ENCODE measurements at places on chromosomes 16 and 17.

DNA sequence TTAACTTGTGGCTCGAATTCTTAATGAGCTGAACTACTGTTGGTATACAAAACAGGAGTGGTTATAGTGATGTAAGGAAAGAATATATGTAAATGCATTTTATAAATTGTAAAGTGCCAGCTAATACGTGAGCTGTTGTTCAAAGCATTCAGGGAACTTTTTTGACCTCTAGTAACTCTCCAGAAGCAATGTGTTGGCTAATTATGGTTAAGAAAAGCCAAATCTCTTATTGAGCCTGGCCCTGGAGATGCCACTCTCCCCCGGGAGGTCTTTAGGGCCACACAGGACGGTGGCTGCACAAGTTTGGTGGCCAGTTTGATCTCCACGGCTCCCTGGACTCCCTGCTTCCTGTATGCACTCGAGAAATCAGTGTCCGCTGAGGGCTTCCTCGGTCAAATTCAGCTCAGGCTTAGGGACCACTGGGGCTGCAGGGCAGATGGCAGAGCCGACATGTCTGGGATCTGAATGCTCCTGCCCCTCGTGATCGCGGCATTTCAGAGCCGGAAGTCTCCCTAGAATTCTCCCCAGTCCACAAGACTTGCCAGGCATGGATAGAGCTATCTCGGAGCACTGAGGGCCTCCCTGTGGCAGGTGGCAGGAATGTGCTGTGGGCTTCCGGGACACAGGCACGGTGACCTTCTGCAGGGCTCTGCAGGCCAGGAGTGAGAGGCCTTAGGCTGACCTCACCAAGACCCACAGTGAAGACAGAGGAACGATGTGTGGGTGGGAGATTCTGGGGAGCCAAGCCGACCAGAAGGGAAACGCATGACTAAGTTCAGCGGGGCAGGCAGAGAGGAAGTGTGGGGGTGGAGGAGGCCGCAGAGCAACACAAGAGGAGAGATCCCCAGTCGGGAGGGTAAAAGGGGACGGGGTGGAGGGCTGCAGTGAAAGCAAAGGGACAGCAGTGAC, 18.6 kb upstream of the PITPNM3 start:
- no peak for DNase-seq

- DNase-seq: no peak
These were observed 9.8 kb downstream of the NHERF1 start for GRCh38 chr17:74757931-74758847.

GRCh38 chr17:39380144-39380543, 21.3 kb downstream of the FBXL20 start:
- DNase-seq: no peak

- no peak for DNase-seq
These were observed 20.5 kb upstream of the ZNF652 start for GRCh38 chr17:49382556-49382955.

DNA sequence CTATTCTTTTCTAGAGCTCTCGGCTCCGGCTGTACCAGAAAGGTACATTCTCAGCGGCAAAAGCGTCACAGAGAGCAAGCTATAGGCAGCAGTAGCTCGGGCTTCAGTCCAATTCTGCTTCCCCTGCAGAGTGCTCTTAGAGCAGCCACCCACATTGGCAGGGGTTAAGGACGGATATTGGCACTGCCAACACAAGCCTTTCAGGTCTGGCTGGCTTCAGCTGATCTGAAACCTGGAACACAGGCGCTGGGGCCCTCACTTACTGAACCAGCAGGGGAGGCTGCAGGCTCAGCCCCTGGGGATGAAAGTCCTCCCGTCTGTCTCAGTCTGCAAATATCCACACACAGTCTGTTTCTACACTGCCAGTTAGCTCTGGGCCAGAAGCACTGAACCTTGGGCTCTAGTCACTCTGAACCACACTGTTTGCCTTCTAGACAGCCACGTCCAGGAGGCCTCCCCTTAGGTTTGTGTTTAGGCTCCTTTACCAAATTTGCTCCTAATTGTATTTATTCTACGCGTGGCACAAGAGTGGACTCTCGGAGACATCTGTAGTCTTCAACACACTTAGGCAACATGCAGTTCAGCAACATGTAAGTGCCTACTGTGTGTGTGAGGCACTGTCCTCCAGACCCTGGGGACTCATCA, 40.1 kb downstream of the HIC1 start:
- peak; percentile 50 for DNase-seq

GRCh38 chr17:61376931-61377838, 22.5 kb upstream of the TBX2 start:
- no peak for DNase-seq

GRCh38 chr17:77497578-77497934, 356.8 kb downstream of the SEC14L1 start:
- DNase-seq: no peak

- DNase-seq: no peak
These were observed 5.5 kb downstream of the CYLD start for GRCh38 chr16:50747207-50747956.

Measured in H9 (cell line).